Tibial nerve (tissue), 4 donors: ENCODE measurements at places on chromosomes 16 and 17. TPM values are rescaled to one million over a fixed set of nuclear protein-coding genes. Genes with fewer than 3 reads are reported as not detected.

PMFBP1 gene
- total RNA-seq = 0.42 TPM

TXNDC17 gene
- 31.8 TPM for total RNA-seq

MVD gene
- total RNA-seq = 49.4 TPM

PLEKHH3 gene
- total RNA-seq = 54.8 TPM

GRCh38 chr17:80862481-80862961 lies 129.1 kb upstream of the CHMP6 start:
- no peak for DNase-seq

- no peak for DNase-seq
Observed at GRCh38 chr16:89114159-89114981, 20.7 kb downstream of the ACSF3 start.

- DNase-seq = no peak
Observed at GRCh38 chr17:61503961-61504360, 51.7 kb downstream of the TBX4 start.

GRCh38 chr16:54511222-54511731 lies 224.7 kb upstream of the IRX3 start:
- DNase-seq = no peak

DNA sequence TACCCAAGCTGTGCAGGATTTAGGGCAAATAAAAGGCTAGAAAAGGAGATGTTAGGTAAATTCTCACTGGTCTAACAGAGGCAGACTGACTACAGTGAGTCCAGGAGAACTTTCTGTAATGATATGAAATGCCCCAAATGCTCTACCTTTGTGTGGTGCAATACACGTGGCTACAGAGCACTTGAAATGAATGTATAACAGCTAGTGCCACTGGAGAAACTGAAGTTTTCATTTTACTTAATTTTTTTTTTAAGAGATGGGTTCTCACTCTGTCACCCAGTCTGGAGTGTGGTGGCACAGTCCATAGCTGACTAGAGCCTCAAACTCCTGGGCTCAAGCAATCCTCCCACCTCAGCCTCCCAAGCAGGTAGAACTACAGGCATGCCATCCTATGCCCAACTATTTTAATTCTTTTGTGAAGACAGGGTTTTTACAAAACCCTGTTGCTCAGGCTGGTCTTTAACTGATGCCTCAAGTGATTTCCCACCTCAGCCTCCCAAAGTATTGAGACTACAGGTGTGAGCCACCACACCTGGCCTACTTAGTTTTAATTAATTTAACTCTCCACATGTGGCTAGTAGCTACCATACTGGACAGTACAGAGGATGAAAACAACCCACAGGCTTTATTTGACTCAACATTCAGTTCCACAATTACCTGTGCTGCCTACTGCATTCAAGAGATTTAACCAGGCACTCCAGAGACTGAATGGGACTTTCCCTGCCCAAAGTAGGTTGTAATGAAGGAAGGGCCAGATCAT lies 84.8 kb upstream of the PLEKHM1 start:
- no peak for DNase-seq

DNA sequence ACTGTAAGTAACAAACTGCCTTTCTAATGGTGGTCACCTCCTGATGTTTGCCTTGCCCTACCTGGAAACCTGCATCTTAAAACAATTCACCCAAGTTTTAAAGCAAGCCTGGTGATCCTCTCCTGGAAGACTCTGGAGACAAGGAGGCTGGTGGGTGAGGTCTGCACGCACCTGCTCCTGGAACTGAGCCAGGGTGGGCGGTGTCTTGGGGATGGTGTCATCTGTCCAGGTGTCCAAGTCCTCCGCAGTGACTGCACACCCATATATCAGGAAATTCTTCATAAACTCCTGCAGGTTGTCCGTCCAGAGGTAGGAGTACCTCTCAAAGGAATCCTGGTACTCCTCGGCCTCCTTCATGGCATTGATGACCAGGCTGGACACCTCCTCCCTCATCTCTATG lies 44.9 kb downstream of the DNAH17 start:
- DNase-seq = no peak

DNA sequence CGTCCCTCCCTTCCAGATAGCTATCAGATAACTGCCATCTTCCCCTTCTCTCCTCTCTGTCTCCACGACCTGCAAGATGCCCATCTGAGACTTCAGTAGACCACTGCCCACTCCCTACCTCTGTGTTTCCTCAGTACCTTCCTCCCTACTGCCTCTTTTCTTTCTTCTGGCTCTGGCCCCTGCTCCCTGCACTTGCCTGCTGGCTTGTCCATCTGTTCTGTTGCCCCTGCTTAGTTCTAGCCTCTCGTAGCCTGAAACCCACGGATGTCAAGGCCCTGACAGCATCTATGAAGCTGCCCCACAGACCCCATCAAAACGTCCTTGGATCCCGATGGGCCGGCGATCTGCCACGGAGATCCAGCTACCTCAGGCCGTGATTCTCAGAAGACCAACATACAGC lies 53.0 kb downstream of the ELAC2 start:
- no peak for DNase-seq

DNA sequence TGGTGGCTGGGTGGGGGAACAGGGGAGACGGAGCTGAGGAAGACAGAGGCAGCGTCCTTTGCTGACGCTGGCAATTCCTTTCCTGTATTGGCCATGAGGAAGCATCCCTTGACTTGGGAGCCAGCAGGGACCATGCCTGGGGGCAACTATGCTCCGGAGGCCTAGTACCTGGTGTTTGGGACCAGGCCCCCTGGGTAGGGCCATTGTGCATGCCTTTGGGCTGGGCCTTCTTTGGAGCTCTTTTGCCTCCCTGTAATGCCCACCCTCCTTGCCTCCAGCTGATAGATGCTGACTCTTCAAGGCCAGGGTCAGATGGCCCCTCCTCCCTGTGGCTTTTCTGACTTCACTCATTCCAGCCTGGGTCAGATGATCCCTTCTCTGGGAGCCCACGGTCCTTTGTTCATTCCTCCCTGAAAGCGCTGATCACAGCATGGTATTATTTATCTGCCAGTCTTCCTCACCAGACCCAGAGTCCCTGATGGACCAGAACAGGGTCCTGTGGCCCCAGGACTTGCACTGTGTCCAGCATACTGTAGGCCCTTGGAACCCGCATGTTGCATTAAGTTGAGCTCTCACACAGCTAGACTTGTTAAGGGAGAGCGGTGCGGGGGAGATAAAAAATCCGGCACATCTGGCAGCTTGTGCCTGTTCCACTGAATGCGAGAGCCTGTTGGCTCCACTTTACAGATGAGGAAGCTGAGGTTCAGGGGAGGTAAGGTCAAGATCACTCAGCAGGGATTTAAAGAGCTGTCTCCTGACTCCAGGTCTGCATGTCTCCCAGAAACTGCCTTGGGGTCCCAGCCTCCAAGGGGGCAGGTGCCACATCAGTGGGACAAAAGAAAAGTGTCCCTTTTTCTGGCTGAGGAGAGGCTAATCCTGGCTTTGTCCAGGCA lies 2.9 kb downstream of the STARD3 start:
- no peak for DNase-seq

DNA sequence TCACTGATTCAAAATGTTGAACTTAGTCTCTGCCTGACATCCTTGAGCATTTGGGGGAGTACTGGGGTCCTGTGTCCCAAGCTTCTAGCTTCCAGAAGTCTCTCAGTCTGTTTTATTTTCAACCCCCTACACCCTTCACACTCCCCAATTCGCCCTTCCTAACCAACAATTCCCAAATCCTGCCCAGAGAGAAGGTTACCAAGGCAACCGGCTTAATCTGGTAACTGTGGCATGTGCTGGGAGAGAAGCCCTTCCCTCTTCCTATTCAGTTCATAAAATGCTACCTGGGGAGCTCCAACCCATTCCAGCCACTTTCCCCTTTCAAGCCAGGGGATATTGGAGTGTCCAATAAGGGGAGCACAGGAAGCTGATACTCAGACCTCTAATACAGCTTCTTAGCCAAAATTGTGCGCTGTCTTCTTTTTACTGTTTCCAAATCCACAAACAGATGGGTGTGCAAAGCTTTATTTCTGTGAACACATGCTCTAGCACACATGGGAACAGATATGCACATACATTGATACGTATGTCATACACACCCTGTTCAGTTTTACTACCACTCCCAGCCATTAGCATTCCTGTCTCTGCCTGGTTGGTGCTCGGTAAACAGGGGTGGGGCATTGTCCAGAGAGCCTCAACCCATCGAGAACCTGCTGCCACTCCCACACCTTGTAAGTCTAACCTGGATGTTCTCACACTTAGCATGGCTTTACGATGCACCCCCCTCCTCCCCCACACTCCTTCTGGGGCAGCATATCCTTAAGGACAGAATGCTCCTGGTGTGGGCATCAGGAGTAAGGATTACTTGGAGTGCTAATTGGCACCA lies 1.1 kb upstream of the RAPGEFL1 start:
- no peak for DNase-seq

DNA sequence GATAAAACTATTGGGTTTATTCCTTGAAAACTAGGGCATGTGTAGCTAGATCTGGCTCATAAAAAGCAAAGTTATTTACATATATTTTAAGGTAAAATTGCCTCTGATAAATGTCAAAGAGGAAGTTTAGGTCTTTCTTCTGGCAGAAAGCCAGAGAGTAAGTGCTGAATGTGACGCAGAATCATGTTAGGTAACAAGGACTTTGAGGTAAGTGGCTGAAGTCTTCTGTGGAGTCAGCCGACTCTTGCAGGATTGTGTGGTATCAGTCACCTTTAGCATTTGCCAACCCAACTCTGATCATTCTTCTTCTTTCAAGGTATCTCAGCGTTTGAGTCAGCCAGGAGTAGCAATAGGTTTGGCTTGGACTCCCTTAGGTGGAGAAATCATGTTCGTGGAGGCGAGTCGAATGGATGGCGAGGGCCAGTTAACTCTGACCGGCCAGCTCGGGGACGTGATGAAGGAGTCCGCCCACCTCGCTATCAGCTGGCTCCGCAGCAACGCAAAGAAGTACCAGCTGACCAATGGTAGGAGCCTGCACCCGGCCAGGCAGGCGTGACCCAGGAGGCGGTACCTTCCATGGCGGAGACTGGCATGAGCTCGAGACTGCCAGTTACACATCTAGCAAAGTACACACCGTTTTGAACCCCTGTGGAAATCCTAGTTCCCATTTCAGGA lies 37.9 kb downstream of the SIAH1 start:
- no peak for DNase-seq

DNA sequence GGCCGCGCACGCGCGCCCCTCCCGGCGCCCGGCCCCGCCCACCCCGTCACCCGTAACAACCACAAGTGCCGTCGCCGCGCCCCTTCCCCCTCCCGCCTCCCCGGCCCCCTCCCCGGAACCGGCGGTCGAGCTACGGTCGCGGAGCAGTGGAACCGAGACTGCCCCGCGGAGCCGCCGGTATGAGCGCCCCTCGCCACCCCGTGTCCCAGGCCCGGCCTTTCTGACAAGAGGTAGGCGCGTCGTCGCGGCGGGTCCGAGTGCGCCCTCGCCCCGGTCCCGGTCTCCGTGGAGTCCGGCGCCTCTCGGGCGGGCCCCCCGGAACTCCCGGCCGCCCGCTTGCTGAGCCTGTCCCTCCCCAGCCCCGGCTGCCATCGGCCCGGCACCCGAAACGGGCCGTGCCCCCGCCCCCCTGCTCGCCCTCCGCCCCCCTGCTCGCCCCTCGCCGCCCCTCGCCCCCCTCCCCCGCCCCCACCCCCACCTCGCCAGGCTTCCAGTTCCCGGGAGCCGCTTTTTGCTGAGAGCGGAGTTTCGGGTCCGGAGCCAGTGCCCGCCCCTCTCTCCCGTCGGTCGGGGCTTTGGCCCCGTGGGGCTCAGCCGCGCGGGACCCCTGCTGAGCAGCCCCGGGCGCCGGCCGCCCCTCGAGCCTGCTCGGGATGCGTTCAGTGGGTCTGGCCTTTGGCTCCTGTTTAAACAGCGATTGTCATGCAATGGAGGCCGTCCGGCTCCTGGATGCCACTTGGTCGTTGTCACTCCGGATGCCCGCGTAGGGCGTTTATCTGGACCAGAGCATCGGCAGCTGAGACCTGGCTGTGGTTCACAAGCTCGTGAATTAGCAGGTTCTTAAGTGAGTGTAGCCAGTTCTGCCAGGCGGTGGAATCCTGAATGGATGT lies at the start of gene SEC14L1:
Gene SEC14L1 (plus strand): TSS at position 92 of the 890 bp plus-strand sequence. CDS start 2,628 bp downstream, outside the sequence.
- DNase-seq = no peak

GRCh38 chr16:7990626-7991260 lies 599.6 kb downstream of the TMEM114 start:
- no peak for DNase-seq

- DNase-seq = no peak
Observed at GRCh38 chr17:67183531-67183930, 61.5 kb downstream of the HELZ start.

DNA sequence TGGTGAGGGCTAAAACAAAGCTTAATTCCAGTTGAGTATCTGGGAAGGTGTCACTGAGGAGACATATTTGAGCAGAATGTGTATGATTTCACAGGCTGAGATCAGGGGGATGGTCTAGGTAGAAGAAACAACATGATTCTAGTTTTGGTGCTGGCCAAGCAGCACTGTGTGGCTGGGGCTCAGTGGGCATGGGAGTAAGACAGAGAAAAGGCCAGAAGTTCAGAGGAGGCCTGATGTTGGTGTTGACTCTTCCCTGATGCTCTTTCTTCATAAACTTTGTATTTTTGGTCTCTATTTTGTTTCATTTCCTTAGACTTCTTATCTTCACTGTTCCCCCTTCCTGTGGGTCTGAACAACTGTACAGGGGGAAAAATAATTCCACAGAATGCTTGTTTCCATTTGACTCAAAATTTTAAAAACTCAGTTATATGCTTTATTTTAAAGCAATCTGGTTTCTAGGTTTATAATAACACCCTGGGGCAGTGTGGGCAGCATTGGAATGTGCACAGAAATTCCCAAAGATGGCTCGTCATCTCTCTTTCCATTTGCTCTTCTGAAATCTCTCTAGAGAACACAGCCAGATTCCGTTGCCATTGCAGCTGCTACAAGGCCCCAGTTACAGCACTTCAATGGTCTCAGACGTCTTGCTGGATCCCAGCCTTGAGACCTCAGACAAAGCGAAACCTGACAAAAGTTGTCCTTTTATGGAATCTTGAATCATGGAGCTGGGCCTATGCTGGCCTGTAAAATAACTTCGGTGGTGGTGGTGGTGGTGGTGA lies 68.3 kb downstream of the SNX11 start:
- DNase-seq = no peak

- no peak for DNase-seq
Observed at GRCh38 chr17:6994666-6995256, 1.1 kb upstream of the ALOX12 start.

DNA sequence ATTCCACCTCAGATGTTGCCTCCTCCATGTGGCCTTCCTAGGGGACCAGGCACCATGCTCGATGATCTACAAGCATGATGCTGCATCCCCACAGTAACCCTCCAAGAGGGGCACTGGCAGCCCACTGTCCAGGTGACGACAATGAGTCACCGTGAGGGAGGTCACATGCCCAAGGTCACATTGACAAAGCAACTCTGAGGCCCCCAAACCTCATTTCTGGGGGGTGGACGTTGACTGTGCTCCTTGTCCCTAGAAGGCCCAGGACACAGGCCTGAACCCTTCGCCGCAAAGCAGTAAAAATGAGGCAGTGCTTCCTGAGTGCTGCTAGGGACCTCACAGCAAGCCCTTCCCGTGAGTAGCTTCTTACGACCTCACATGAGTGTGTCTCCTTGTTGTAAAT lies 136.5 kb downstream of the C16orf78 start:
- no peak for DNase-seq
